COLO829 (cell line): ENCODE measurements at places on chromosomes 7 and 10.

DNA sequence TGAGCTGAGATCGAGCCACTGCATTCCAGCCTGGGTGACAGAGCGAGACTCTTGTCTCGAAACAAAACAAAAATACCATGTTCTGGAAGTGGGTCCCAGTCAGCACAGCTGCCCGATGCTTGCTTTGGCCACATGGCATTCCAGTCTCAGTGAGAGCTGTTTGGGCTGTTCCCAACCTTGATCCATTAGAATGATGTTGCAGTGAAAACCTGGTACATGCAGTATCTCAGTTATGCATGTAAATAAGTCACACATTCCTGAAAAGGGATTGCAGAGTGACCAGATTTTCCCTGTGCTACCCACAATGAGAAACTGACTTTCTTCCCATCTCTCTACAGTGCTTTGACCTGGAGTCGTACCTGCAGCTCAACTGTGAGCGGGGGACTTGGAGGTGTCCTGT is 15.4 kb downstream of the ZMIZ2 start:
- no peak for DNase-seq

DNA sequence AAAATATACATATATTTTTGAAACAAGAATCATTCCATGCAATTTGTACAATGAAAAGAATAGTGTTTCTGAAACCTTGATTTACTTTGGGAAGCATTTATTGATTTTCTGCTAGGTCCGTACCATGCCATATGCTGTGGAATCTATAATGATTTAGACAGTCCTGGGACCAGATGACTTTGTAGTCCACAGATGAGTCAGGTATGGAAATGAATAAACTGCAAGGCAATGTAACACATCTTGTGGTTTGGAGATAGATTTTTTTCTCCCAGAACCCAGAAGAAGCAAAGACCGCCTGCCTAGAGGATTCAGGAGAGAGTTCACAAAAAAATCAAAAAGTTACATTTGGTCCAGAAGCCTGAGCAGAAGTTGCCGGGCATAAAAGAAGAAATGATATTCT is 190.4 kb downstream of the GPR37 start:
- DNase-seq, result no peak

DNA sequence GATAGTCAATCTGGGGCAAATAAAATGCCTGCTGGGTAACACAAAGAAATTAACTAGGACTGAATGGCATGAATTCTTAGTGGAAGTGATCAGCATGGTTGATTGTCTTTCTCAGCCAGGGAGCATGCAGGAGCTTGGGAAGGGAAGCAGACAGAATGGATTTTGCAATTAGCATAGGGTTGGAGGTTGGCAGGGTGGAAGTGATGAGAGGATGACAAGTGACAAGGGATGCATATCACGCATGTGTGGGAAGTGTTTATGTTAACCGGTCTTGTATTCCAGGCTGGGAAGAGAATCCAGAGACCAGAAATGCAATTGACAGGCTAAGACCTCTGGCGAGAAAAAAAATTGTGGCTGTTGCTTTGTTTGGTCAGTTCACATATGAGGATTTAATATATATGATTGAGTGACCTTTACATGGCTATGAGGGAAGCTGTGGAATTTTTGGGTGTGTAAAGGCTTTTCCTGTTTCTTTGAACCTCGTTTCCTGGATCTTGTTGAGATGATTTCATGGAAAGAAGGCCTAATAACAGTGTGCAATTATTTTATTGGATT is 8.3 kb downstream of the MDFIC start:
- DNase-seq, result peak; percentile 34

DNA sequence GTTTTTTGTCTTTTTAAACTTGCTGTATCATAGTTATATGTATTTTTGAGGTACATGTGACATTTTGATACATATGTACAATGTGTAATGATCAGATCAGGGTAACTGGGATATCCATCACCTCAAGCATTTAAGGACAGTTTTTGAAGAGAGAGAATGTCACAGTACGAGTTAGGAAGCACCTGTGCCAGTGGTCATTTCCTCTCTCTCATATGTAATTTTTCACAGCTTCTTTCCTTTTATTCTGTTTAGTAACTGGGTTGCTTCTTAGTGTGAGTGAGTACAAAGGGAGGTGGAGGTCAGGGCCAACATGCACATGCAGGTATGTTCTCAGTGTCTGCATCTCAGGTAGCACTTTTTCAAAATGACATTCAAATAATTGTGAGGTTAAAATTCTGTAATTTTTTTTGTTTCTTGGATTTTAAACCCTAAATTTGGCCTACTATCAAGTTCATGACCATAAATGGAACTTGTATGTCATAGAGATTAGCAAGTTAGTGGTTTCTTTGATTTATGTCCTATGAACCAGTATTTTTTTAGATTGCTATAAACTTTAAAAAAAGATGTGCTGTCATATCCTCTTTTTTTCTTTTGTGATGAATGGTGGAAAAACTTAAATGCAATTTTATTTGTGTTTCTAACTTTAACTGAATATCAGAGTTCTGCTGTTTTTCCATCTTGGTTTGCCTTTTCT is 42.7 kb downstream of the SNX10 start:
- DNase-seq, result no peak

DNA sequence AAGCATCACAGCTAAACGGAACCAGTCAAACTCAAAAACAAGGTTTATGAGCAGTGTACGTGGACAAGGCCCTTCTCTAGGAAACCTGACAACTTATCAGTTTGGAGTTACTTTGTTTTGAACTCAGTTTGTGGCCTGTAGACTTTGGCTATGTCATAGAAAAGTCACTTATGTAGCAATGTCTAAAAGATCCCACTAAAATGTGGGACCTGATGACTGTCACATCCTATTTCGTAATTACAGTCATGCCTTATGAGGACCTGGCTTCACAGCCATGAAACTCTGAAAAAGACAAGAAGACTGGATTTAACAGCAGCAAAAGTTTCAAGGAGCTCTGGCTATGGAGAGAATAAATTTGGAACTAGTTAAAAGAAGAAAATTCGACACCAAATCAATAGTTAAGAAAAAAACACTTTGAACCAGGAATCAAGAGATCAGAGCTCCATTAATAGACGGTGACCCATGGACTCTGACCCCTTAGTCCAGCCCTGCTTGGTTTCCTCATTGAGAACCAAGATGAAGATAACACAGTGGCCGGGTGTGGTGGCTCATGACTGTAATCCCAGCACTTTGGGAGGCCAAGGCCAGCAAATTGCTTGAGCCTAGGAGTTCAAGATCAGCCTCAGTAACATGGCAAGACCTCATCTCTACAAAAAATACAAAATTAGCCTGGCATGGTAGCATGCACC is 204.3 kb downstream of the SFMBT2 start:
- DNase-seq, result no peak

GRCh38 chr7:14666304-14666703 is 236.2 kb downstream of the DGKB start:
- DNase-seq, result no peak

- peak; percentile 48 for DNase-seq
Measured at GRCh38 chr10:62380016-62380415, 5.8 kb downstream of the ZNF365 start.

GRCh38 chr10:92490387-92490786 is 83.5 kb downstream of the IDE start:
- DNase-seq, result no peak

- no peak for DNase-seq
Measured at GRCh38 chr7:12415072-12415471, 11.4 kb upstream of the VWDE start.

DNA sequence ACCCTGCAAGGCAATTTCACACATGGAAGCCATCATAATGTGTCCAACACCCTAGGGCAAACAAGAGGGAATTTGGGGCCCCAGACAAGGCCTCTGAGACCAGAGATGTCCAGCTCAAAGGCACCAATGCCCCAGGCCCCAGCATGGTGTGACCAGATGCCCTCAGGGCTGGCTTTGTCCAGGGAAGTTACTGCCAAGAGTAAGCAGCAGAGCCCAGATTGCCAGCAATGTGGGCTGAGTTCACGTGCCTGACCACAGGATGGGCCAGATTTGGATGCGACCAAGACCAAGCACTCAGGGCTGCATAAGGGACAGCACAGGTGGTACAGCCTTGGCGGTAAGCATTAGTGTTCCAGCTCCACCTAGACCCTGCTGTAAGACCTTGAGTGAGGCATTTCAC is 12.7 kb downstream of the MYOF start:
- no peak for DNase-seq

GRCh38 chr10:71225291-71226058 is 13.1 kb downstream of the UNC5B start:
- DNase-seq, result no peak

DNA sequence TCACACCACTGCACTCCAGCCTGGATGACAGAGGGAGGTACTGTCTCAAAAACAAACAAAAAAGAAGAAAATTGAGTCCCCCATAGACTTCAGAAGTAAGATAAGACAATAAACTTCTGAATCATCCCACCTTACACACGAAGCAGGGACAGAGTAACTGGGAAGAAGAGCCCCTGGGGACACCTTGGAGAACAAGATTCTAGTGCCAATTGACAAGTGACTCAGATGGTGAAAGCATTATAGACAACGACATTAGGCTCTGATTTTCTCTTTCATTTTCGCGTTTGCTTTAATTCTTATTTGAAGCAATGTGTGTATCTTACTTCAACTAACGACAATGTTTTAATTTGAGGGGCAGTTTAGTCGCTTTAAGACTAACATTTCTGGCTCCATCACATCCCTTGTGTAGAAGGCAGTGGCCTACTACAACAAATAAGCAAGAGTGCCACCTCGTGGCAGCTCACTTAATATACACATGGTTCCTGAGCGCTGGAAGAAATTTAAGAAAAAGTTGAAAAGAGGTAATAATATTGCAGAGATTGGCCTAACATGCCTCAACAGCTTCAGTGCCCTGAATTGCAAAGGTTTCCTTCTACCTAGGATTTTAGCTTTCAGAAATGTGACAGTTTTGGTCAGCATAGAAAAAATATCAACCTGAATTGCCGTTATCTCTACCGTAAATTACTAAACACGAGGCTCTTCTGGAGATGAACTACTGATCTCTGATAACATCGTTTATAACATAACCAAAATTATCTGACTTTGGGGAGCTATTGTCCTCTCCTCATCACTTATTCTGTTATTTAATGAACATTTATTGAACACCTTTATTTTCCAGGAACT is 36.7 kb downstream of the ASNS start:
- DNase-seq, result peak; percentile 41

DNA sequence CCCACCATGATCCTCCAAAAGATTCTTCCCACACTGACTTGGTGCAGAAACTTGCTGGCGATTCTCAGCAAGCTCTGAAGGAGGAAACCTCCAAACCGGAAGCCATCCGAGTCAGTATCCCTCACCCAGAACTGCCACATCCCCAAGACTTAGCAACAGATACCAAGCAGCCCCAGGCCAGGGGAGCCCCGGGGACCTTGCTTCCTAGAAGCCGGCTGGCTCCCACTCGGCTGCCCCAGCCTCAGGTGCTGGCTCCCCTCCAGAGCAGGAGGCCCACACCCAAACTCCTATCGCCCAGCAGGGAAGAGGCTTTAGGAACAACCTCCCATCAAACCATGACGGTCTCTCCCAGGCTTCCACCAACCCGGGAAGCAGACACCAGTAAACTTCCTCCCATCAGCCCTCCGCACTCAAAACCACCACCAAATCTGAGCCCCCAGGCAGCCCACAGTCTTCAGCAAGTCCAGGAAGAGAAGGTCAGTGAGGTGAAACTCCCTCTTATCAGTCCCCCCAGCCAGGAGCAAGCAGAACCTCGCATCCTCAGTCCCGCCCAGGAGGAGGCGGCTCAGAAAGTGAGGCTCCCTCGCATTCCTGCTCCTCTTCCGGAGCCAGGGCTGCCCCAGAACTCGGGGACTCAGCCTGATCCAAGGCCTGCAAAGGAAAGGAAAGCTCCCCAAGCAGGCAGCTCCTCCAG is 82.3 kb downstream of the LRGUK start:
- no peak for DNase-seq

GRCh38 chr7:114155116-114156110 is 236.6 kb upstream of the PPP1R3A start:
- DNase-seq, result no peak

- DNase-seq, result no peak
Measured at GRCh38 chr10:46545861-46546590, 10.4 kb downstream of the GPRIN2 start.

GRCh38 chr10:78747401-78748234 is 321.1 kb upstream of the ZMIZ1 start:
- no peak for DNase-seq
